Metanephros (tissue), 2 donors: ENCODE measurements at places on chromosomes 12 and 14. TPM values are rescaled to one million over a fixed set of nuclear protein-coding genes. Genes with fewer than 3 reads are reported as not detected.

The LYZ gene
- 115 TPM for total RNA-seq

The A2M gene
- total RNA-seq: 306 TPM

The RBMS2 gene
- 29.1 TPM for total RNA-seq

The ACOT6 gene
- 0.47 TPM for total RNA-seq

The RDH16 gene
- total RNA-seq: 1.1 TPM

The MMP19 gene
- total RNA-seq: 1.5 TPM

The DPPA3 gene
- not detected for total RNA-seq

The ISM2 gene
- 5.7 TPM for total RNA-seq

The C12orf56 gene
- 1.2 TPM for total RNA-seq

The PROX2 gene
- not detected for total RNA-seq

The TMEM132C gene
- 5.1 TPM for total RNA-seq

The RPS6KL1 gene
- 2.1 TPM for total RNA-seq

The ADGRD1 gene
- total RNA-seq: 16.8 TPM

The TROAP gene
- 13.0 TPM for total RNA-seq

The DGLUCY gene
- 81.0 TPM for total RNA-seq

The NTF3 gene
- total RNA-seq: 5.7 TPM

The PSMA3 gene
- total RNA-seq: 46.1 TPM

The TSHR gene
- 0.29 TPM for total RNA-seq

The DYNLL1 gene
- total RNA-seq: 265 TPM

The CPNE6 gene
- total RNA-seq: not detected

The EPYC gene
- total RNA-seq: not detected

The CPSF6 gene
- total RNA-seq: 72.1 TPM

The OR4N5 gene
- not detected for total RNA-seq

The SIX6 gene
- total RNA-seq: not detected

The INHBC gene
- total RNA-seq: 0.41 TPM

The CISTR gene
- total RNA-seq: not detected

The TMEM233 gene
- 1.8 TPM for total RNA-seq

The COX14 gene
- 48.9 TPM for total RNA-seq

The NTS gene
- 1.2 TPM for total RNA-seq

The SCNN1A gene
- total RNA-seq: 131 TPM

The OLR1 gene
- 3.0 TPM for total RNA-seq

The FOXN4 gene
- 0.29 TPM for total RNA-seq

The KCNC2 gene
- 2.2 TPM for total RNA-seq

The LTBR gene
- 47.1 TPM for total RNA-seq

The RGS6 gene
- total RNA-seq: 4.4 TPM

The GLIPR1L1 gene
- total RNA-seq: not detected
